Left renal cortex interstitium (tissue), 4 donors: ENCODE measurements at places on chromosomes 11 and 22.
A peak's percentile ranks its signal among the peaks of the same experiment; 100 is the strongest.

- DNase-seq: no peak
Measured at GRCh38 chr11:33564856-33565453, 135.7 kb downstream of the C11orf91 start.

GRCh38 chr22:36872084-36872483, 11.3 kb downstream of the NCF4 start:
- DNase-seq: no peak

DNA sequence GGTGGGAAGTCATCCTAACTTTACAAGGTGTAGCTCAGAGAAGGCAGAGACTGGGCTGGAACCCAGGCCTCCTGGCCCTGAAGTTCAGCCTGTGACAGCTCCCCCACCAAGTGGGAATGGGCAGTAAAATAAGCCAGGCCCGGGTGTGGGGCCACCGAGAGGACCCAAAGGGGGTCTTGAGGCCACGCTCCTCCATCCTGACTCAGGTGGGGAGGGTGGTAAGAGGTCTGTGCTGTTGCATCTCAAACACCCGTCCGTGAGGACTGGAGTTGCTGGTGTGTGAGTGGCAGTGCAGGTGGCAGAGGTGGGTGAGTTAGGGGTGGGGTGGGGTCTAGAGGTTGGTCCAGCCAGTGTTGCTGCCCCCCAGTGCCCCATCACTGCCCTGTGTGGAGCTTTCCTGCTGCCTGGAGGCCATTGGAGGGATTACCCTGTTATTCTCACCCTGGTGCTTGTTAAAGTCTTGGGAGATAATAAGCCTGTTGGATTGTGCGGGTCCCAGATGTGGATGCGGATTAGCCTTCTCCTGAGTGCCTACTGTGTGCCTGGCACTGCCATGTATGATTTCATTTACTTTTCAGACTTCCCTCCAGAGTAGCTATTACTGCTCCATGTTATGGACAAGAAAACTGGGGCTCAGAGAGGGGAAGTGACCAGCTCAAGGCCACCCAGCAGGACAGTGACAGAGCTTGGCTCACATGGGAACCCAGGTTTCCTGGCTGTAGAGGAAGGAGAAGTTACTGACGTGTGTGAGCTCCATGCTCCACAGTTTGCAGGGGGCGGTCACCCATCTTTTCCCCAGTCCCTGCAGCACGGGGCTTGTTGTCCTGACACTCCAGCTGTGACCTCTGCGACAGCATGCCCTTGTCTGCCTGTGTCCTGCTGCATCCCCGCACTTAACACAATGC, 12.9 kb downstream of the SERPINH1 start:
- DNase-seq: no peak

DNA sequence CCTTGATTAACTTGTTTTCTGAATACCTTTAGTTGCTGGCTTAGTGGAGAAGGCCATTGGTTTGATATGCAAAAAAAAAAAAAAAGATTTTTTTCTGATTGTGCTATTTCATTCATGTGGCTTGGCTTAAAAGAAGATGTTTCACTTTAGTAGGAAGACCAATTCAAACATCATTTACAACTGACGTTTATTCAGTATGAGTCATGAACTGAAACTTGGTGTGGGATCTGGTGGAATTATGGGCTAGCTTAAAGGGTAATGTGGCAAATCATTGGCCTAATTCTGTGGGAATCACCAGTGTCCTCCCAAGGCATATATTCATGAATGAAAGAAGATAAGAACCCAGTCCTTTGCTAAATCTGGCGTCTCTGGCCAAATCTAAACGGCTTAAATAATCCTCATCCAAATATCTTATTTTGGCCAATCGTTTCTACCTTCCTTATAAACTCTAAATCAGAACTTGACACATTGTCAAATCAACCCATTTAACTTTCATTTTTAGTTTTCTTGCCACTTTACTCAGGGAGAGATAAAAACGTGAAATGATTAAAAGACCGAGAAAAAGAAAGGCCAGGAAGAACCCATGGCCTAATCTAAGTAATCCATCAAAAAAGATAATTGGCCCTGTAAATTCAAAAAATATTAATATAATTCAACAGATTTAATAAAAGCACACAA, 77.0 kb downstream of the DDIAS start:
- no peak for DNase-seq

GRCh38 chr22:28223826-28224225, 304.8 kb upstream of the PITPNB start:
- no peak for DNase-seq

DNA sequence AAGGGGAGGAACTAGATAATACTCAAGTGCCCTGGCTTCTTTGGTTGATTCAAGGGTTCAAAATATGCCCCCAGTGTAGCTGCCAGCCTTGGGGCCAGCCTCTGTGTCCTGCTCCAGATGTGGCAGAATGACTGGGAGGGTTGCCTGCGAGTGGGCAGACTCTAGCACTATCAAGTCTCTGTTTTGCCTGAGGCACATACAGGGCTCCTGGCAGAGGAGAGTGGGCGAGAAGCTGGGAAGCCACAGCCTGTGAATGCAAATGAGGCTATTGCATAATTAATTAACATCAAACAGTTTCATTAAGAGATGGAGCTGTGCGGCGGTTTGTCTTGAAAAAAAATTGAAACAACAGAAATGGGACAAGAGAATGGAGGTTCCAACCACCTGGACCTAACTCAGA, 50.8 kb downstream of the BUD13 start:
- no peak for DNase-seq

- DNase-seq: no peak
Measured at GRCh38 chr11:124499711-124500110, 43.7 kb downstream of the OR8B12 start.

DNA sequence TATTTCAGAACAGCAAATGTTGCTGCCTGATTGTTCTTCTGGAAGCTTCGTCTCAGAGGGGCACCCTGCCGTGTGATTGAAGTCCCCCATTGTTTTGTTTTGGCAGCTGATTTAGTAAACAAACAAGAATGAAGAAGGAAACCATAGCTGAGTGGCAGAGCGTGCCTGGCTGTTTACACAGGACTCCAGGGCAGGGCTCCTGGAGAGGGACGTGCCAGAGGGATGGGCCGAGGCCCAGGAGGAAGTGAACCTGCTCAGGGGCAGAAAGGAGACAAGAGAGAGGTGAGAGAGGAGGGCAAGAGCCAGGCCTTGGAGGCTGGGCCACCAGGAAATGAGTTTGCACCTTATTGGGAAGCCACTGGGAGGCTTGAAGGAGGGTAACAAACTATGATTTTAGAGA, 85.5 kb upstream of the B3GAT1 start:
- no peak for DNase-seq

DNA sequence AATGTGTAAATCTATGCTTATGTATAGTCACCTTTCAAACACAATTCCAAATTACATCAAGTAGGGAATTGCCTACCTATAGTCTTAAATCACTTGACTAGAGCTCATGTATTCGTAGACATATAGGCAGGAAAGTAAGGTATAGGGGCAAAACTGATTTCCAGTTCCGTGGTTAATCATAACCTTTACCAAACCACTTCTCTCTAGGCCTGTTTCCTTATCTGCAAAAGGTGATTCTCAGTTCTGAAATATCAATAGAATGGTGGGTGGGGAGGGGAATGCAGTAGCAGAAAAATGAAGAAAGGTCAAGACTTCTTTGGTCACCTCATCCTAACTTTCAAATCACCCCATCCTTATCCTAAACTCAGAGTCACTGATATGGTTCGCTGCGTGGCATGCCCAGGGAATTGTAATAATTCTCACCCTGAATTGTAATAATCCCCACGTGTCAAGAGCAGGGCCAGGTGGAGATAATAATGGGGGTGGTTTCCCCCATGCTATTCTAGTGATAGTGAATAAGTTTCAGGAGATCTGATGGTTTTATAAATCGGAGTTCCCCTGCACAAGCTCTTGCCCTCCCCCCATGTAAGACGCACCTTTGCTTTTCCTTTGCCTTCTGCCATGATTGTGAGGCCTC, 1.9 kb upstream of the ANO5 start:
- DNase-seq: no peak

- no peak for DNase-seq
Measured at GRCh38 chr11:60334005-60334620, 7.1 kb downstream of the MS4A6E start.

- DNase-seq: no peak
Measured at GRCh38 chr22:49751966-49752597, 75.6 kb downstream of the BRD1 start.

DNA sequence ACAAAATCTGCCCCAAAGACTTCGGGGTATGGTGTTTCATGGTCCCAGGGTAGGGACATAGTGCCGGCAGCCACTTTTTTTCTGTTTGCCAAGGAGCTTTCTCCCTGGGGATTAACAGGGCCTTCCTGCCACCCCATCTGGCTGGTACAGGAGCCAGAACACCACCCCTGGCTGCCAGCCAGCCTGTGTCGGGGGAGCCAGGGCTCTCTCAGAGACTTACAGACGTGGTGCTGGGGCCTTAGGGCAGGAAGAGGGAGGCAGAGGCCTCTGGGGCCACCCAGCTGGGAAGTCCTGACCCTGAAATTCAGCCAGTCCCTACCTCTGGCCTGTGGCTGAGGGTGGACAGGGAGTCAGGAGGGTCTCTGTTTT, 52.4 kb upstream of the CDON start:
- DNase-seq: no peak

DNA sequence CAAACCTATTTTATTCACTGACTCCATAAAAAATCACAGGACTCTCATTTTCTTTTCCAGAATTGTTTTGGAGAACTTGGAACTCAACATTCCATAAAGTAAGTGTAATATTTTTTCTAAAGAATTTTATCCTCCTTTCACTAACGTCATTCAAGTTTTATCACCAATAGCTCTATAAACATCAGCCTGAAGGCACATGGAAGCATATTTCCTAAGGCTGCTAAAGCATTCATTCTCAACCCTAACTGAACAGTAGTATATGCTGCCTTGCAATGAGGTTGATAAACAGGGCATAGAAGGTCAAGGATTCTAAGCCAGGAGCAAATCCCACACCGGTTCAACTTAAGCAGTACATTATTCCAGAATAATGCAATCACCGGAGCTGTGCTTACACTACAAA, 273.9 kb downstream of the RAB38 start:
- DNase-seq: no peak

GRCh38 chr11:60280412-60280811, at the start of gene MS4A4A:
Gene MS4A4A, plus strand, starts transcription at chr11:60280666. Its CDS starts 10 bp downstream, at chr11:60280676.
- DNase-seq: no peak

- DNase-seq: no peak
Measured at GRCh38 chr11:13119361-13119760, 110.2 kb downstream of the RASSF10 start.

- DNase-seq: peak; percentile 68
Measured at GRCh38 chr22:29394931-29395581, 6.7 kb upstream of the AP1B1 start.

DNA sequence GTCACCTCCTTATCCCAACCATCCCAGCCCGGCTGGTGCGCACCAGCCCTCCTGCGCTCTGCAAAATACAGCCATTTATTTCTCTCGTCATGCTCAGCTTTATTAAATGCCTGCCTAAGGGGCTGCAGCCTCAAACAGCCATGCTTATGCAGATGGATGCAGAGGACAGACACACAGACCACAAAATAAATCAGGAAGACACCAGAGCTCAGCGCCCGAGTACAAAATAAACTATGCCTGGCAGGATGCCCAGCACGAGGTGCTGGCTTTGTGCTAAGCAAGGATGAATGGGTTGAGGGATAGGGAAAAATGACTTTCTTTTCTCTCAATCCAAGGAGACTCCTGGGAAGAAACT, 70.5 kb downstream of the RPUSD4 start:
- no peak for DNase-seq

DNA sequence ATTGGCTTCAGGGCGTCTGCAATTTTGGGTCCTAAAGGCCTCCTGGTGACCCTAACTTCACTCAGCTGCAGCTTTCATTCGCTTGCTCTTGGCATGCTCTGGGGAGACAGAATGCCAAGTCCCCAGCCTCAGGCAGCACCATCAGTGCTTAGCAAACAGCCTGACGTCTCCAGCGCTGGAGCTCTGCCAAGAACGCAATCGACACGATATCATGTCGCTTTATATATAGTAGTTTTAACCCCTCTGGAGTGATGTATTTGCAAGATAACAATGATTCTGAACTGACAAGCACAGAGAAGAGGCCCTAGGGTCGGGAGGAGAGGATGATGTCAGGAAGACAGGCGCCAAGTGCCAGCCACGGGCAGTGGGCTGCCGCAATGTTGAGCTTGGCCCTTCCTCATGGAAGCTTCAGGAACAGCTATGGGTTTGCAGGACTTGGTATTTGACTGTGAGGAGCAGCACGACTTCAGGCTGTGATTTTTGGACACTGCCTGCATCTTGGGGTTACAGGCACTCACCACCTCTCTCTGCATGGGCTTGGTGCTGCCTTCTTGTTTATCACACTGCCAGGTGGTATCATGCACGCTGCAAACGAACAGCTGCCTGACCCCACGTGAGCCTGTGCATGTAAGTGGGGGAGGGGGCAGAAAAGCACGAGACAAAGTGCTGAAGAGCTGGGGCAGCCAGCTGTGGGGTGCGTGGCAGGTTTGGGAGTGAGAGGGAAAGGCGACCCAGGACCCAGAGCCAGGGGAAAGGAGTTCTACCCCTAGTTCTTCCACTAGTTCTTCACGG, 26.1 kb downstream of the B3GAT1 start:
- DNase-seq: no peak

DNA sequence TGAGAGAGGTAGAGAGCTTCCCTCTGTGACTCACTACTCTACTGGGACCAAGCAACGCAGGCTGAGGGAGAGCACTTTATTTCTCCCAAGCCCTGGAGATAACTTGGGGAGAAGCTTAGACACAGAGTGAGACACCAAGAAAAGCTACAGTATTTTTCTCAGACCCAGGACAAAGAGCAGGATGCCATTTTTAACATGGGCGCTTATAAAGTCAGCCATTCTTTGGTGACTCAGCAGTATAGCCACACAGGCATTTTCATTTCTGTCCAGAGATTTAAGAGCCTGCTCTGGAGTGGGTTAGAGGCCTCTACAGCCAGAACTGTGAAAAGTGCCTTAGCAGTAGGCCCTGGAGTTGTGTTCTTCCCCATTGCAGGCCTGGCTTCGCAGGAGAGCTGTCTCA, 55.0 kb upstream of the GLYAT start:
- no peak for DNase-seq

- DNase-seq: no peak
Measured at GRCh38 chr11:2816941-2817421, 68.6 kb downstream of the CDKN1C start.

- no peak for DNase-seq
Measured at GRCh38 chr11:74593463-74593862, 1.1 kb downstream of the POLD3 start.

DNA sequence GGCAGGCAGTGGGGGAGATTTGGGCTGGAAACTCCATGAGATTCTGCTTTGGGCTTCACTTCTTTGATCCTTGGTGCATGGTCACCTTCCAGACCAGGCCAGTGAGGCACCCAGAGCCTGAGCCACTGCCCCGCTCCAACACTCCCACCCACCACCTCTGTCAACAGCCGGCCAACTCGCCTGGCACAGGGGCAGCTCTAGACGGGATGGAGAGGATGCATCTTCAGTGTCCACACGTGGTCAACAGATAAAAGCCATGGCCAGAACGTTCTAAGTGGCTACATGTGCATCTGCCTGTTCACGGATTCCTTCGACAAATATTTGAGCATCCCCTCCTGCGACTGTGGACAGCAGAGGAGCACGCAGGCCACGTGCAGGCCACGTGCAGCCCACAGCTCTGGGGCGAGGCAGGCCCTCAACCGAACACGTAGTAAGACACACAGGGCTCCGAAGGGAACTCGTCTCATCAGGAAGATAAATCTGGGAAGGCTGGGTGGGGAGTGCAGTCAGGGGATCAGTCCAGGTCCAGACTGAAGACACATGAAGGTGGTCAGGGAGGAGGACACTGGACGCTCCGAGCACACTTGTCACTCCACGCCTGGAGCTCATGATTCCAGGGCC, 1.2 kb downstream of the LRRC56 start:
- no peak for DNase-seq
